ENCODE measurements at places on chromosomes 2 and 18. TPM values are rescaled to one million over a fixed set of nuclear protein-coding genes. Genes with fewer than 3 reads are reported as not detected.

Gene DPYSL5
- total RNA-seq: not detected

Gene TMEM163
- not detected for total RNA-seq

Gene ACTG2
- 2.3 TPM for total RNA-seq

Gene HNMT
- total RNA-seq: 8.4 TPM

Gene MAL
- total RNA-seq: 6.1 TPM

Gene TBR1
- not detected for total RNA-seq

Measured in airway epithelial cell (primary cell).